AG20443 (cell line): ENCODE measurements at places on chromosomes 13 and 19.

- no peak for DNase-seq
Observed at GRCh38 chr19:1396019-1396767, 5.1 kb downstream of the GAMT start.

DNA sequence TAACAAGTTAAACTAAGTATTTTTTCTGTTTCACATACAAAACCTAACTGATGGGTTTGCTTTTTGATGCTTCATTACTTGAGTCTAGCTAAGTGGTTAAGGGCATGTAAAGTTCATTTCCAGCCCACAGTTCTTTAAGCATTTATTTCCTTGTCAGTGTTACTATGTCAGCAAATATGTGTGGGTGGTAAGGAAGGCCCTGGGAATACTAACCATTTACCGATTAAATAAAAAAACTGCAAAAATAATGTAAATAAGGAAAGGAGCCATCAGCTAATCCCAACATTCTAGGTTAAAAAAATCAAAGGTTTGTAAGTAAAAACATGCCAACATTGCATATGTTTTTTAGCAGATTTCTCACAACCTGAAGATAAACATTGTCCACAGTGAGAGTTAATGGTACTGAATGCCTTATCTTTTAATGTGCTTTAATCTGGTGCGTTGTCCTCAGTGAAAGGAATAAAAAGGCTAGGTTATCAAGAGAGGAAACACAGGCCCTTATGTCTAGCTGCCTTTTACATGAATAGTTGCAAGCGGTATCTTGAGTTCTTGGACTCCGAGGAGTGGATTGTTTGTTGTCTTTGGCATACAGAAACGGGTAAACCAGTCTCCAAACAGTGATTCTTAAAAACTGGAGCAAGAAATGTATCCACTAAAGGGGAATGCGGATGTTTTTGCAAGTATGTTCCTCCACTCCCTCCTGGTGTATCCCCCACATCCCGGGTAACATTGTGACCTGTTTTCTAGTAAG lies 949.6 kb upstream of the SLC10A2 start:
- DNase-seq = no peak

GRCh38 chr19:38402623-38402966 lies 298 bp upstream of the FAM98C start:
- no peak for DNase-seq

- DNase-seq = no peak
Observed at GRCh38 chr13:46620029-46620428, 67.1 kb downstream of the LRCH1 start.

- DNase-seq = no peak
Observed at GRCh38 chr13:26249551-26249950, 4.4 kb upstream of the CDK8 start.
